ENCODE measurements at places on chromosomes 1 and 21.

DNA sequence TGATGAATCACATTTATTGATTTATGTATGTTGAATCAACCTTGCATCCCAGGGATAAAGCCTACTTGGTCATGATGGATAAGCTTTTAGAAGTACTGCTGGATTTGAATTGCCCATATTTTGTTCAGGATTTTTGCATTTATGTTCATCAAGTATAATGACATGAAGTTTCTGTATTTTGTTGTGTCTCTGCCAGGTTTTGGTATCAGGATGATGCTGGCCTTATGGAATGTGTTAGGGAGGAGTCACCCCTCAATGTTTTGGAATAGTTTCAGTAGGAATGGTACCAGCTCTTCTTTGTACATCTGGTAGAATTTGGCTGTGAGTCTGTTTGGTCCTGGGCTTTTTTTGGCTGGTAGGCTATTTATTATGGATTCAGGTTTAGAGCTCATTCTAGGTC, 1643.1 kb upstream of the B3GALT2 start:
- no peak for DNase-seq

- no peak for DNase-seq
These were observed 49.8 kb upstream of the KANK4 start for GRCh38 chr1:62368989-62369388.

- DNase-seq = no peak
These were observed 11.1 kb downstream of the PRR9 start for GRCh38 chr1:153228491-153228890.

DNA sequence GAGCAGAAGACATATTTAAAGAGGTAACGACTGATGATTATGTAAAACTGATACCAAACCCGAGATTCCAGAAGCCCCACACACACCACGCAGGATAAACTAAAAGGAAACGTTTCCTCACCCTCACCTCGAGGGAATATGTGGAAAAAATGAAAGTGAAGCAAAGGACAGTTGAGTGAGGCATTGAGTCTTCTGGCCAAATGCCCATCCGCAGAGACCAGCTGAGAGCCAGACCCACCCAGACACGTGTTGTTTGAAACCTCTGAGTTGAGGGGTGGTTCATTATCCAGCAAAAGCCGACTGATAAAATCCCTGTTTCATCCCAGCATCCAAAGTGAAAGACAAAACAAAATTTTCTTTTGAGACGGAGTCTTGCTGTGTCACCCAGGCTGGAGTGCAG, 29.6 kb upstream of the PCBP3 start:
- DNase-seq = peak; percentile 5

DNA sequence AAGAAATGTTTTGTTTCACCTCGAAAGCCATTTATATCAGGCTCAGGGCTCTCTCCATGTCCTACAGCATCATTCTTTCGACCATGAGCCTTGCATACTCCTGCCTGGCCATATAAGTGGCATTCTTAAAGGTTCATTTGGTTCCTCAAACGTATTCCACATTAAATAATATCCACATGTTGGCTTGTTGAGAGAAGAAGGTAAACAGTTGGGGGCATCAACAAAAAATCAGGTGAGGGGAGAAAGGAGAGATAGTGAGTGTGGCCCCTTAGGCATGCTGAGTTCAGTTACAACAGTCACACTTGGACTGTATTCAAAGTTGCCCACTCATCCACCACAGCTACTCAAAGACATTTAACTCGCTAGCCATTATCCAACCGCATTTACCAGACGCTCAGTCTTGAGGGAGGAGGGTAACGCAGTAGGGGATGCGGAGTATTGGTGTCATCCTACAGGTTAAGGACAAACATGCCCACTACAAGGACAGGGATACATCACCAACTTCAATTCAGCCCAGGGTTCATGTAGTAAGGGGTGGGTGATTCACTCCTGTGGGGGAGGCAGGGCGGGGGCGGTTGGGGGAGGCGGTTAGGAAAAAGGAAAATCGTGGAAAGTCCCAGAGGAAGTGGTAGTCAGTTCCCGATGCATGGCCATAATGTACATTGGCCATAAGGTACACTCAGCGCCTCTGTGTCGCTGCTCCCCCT, 1.4 kb downstream of the ZNF697 start:
- DNase-seq = no peak

DNA sequence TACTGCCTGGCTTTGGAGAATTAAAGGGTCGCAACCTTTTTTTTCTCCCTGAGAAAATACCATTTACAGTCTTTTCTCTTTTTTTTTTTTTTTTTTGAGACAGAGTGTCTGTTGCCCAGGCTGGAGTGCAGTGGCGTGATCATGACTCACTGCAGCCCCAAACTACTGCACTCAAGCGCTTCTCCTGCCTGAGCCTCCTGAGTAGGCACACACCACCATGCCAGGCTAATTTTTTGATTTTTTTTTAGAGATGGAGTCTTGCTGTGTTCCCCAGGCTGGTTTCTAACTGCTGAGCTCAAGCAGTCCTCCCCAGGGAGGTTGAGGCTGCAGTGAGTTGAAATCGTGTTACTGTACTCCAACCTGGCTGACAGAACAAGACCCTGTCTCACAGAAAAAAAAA, 24.6 kb downstream of the UBE4B start:
- no peak for DNase-seq
